ENCODE measurements at places on chromosomes 5 and 9. TPM values are rescaled to one million over a fixed set of nuclear protein-coding genes. Genes with fewer than 3 reads are reported as not detected.

SPINK7 gene
- total RNA-seq = not detected

MYORG gene
- 0.63 TPM for total RNA-seq

TENT4A gene
- 7.8 TPM for total RNA-seq

IL7R gene
- 0.79 TPM for total RNA-seq

PCDHGB6 gene
- 3.7 TPM for total RNA-seq

MARCOL gene
- not detected for total RNA-seq

SPINK13 gene
- total RNA-seq = not detected

CFAP77 gene
- not detected for total RNA-seq

KIAA1958 gene
- total RNA-seq = 0.34 TPM

PKD2L2 gene
- total RNA-seq = not detected

MARCHF3 gene
- 5.0 TPM for total RNA-seq

LRRC19 gene
- total RNA-seq = not detected

FSTL4 gene
- not detected for total RNA-seq

FAXDC2 gene
- total RNA-seq = 18.4 TPM

NFIB gene
- 10.7 TPM for total RNA-seq

PCDHB15 gene
- 0.32 TPM for total RNA-seq

ADRB2 gene
- total RNA-seq = 0.32 TPM

TLR4 gene
- total RNA-seq = 2.2 TPM

INVS gene
- total RNA-seq = 26.4 TPM

ROR2 gene
- total RNA-seq = 5.8 TPM

TMEM252 gene
- not detected for total RNA-seq

IRX1 gene
- total RNA-seq = 0.09 TPM

IFNA2 gene
- not detected for total RNA-seq

SLC6A3 gene
- not detected for total RNA-seq

PCDHGA10 gene
- 2.3 TPM for total RNA-seq

CACNA1B gene
- under 0.01 TPM for total RNA-seq

IFNB1 gene
- not detected for total RNA-seq

CCDC192 gene
- not detected for total RNA-seq

NDUFB6 gene
- total RNA-seq = 83.9 TPM

MSX2 gene
- 0.79 TPM for total RNA-seq

IRX4 gene
- not detected for total RNA-seq

NDOR1 gene
- 2.2 TPM for total RNA-seq

LRRC14B gene
- total RNA-seq = not detected

POU5F2 gene
- 0.43 TPM for total RNA-seq

GRXCR2 gene
- total RNA-seq = not detected

GZMA gene
- not detected for total RNA-seq

CDH9 gene
- not detected for total RNA-seq

GPR150 gene
- total RNA-seq = 0.32 TPM

WNT8A gene
- not detected for total RNA-seq

CDH6 gene
- total RNA-seq = 62.3 TPM

HTR4 gene
- not detected for total RNA-seq

IFNK gene
- total RNA-seq = not detected

ANXA2R gene
- total RNA-seq = 5.7 TPM

PCDHB5 gene
- 3.3 TPM for total RNA-seq
